ENCODE measurements at places on chromosomes 11 and 22. TPM values are rescaled to one million over a fixed set of nuclear protein-coding genes. Genes with fewer than 3 reads are reported as not detected.

FSHB gene
- total RNA-seq = not detected

NEU3 gene
- total RNA-seq = 7.7 TPM

KREMEN1 gene
- total RNA-seq = 1.3 TPM

PGR gene
- total RNA-seq = 0.19 TPM

CCDC87 gene
- 0.28 TPM for total RNA-seq

APOBEC3G gene
- 16.6 TPM for total RNA-seq

C11orf91 gene
- total RNA-seq = not detected

SLC22A12 gene
- not detected for total RNA-seq

CREB3L1 gene
- total RNA-seq = 11.0 TPM

CNIH2 gene
- total RNA-seq = 0.85 TPM

EIF3F gene
- total RNA-seq = 169 TPM

KDM4E gene
- total RNA-seq = not detected

GAS2L1 gene
- total RNA-seq = 12.5 TPM

MPPED2 gene
- total RNA-seq = not detected

CRACR2B gene
- 0.58 TPM for total RNA-seq

C22orf31 gene
- total RNA-seq = not detected

TSPO gene
- 311 TPM for total RNA-seq

PKNOX2 gene
- 0.38 TPM for total RNA-seq

MYOD1 gene
- total RNA-seq = not detected

PLEKHB1 gene
- 1.1 TPM for total RNA-seq

CELSR1 gene
- total RNA-seq = 0.58 TPM

CCDC116 gene
- 0.19 TPM for total RNA-seq

MS4A2 gene
- not detected for total RNA-seq

KLHDC7B gene
- under 0.01 TPM for total RNA-seq

DDI1 gene
- total RNA-seq = not detected

NEFH gene
- total RNA-seq = under 0.01 TPM

EHD1 gene
- total RNA-seq = 126 TPM

HBG2 gene
- total RNA-seq = not detected

PNPLA3 gene
- 6.2 TPM for total RNA-seq

ASCL2 gene
- not detected for total RNA-seq

FGF3 gene
- total RNA-seq = not detected

PRPF19 gene
- 54.1 TPM for total RNA-seq

ME3 gene
- 23.4 TPM for total RNA-seq

SYT13 gene
- under 0.01 TPM for total RNA-seq

INPP5J gene
- under 0.01 TPM for total RNA-seq

SERHL2 gene
- 3.6 TPM for total RNA-seq

TMEM191C gene
- 1.1 TPM for total RNA-seq

LYVE1 gene
- 1.5 TPM for total RNA-seq

SAAL1 gene
- total RNA-seq = 27.6 TPM
